H9 (cell line): ENCODE measurements at places on chromosomes 1 and 21. TPM values are rescaled to one million over a fixed set of nuclear protein-coding genes. Genes with fewer than 3 reads are reported as not detected.

- no peaks in the 10 kb centered on the region for H3K27me3 ChIP-seq
- H3K4me3 ChIP-seq, result peak within 1 kb of the TSS; percentile 93
- DNase-seq, result peak; percentile 79
These were observed at the start of gene APP for GRCh38 chr21:26170471-26171257. Gene APP (minus strand): TSS chr21:26170770. CDS start chr21:26170620, 150 bp downstream.

Gene SPRR4
- not detected in 2 replicates for total RNA-seq

Gene C21orf58
- total RNA-seq, result 17.2 and 19.1 TPM in 2 replicates

Gene GDAP2
- total RNA-seq, result 24.4 and 27.6 TPM in 2 replicates

DNA sequence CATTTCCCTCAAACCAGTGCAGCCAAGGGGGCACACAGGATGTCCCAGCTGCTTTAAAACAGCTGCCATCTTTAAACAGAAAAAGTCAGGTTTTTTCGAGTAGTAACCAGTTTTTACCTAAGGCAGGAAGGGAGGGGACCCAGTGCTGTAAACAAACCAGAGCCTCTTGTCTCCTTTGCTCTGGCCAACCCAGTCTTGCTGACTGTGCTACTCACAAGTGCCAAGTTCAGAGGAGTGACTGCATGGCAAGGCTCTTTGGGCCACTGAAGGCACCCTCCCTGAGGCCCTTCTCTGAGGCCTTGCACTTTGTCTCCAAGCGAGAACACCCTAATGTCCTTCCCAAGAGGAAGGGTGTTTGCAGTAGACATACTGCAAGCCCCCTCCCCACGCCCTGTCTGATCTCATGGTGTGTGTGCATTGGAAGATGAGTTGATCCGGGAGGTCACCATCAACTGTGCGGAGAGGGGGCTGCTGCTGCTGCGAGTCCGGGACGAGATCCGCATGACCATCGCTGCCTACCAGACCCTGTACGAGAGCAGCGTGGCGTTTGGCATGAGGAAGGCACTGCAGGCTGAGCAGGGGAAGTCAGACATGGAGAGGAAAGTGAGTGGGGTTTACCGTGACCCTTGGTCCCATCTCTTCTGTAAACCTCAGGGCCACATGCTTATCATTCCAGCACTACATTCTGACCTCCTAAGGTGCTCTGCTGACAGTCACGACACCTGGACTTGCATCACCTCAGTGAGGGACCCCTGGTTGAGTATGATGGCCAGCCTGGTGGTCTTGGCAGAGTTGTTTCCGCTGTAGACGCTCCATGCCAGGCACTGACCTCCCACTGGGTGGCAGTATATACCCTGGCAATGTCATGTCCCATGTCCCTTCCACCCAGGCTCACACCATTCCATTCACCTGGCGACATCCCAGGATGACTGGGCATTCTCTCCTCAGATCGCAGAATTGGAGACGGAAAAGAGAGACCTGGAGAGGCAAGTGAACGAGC, 4.7 kb downstream of the DNALI1 start:
- no peaks in the 10 kb centered on the region for H3K27me3 ChIP-seq
- peak; percentile 68 for DNase-seq
- H3K36me3 ChIP-seq, result peaks cover 31% of the 10 kb centered on the region
- no peak overlapping the region for H3K27ac ChIP-seq
- no peaks in the 10 kb centered on the region for H3K4me1 ChIP-seq
- no peak overlapping the region for H3K4me3 ChIP-seq

Gene CNR2
- not detected in 2 replicates for total RNA-seq

DNA sequence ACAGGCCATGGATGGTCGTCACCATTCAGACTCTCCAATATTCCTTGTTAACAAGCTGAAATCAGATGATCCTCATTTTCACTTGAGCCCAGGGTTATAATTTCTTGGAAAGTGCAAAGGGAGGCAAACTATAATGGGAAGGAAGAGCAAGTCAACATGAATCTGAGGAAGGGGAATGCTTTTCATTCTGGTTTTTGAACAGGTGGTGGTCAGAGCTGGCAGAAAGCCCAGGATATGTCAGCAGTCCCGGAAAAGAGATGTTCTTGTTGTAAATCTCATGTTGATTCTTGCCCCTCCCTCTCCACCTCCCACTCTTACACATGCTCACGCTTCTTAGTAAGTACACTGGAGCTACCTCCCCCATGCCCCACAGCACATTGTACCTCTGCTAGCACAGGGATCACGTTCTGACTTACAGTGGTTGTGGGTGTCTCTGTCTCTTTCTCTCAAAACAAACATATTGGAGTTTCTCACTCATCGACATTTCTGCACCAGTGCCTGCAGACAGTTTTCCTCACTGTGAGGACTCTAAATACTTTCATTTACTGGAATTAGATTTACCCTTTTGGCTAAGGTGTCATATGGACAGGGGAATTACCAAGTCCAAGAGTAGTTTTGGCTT, 77.6 kb downstream of the XCL2 start:
- no peak overlapping the region for H3K4me3 ChIP-seq
- no peak overlapping the region for H3K27ac ChIP-seq
- H3K27me3 ChIP-seq, result no peaks in the 10 kb centered on the region
- no peak for DNase-seq

- DNase-seq, result no peak
- no peak overlapping the region for H3K27ac ChIP-seq
- no peaks in the 10 kb centered on the region for H3K36me3 ChIP-seq
- no peaks in the 10 kb centered on the region for H3K4me1 ChIP-seq
- H3K27me3 ChIP-seq, result no peaks in the 10 kb centered on the region
- H3K4me3 ChIP-seq, result no peak overlapping the region
These were observed 508.7 kb downstream of the DPYD start for GRCh38 chr1:97412166-97412565.
